Amygdala (tissue), 56 donors: ENCODE measurements at places on chromosomes 2 and 18.

DNA sequence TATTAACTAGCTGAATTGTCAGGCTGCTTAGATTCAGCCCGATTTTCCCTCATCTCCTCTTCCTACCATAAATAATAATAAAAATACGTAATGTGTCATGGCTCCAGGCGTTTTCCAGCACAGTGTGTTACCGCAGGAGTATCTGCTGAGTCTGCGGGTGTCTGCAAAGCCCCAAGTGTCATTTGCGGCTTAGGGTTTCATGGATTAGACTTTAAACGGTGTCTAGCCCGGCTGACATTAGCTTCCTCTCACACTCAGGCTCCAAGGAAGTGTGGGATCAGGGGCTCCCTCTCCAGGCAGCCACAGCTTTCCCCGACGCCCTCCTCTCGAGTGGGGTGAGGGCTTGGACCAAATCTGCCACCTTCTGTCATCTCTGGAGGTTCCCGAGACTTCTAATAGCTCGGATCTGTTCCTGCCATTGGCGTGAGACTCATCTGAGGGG, 14.1 kb upstream of the HOXD1 start:
- DNase-seq: peak; percentile 14

GRCh38 chr2:201237486-201238123, 22.7 kb upstream of the CASP8 start:
- no peak for DNase-seq

DNA sequence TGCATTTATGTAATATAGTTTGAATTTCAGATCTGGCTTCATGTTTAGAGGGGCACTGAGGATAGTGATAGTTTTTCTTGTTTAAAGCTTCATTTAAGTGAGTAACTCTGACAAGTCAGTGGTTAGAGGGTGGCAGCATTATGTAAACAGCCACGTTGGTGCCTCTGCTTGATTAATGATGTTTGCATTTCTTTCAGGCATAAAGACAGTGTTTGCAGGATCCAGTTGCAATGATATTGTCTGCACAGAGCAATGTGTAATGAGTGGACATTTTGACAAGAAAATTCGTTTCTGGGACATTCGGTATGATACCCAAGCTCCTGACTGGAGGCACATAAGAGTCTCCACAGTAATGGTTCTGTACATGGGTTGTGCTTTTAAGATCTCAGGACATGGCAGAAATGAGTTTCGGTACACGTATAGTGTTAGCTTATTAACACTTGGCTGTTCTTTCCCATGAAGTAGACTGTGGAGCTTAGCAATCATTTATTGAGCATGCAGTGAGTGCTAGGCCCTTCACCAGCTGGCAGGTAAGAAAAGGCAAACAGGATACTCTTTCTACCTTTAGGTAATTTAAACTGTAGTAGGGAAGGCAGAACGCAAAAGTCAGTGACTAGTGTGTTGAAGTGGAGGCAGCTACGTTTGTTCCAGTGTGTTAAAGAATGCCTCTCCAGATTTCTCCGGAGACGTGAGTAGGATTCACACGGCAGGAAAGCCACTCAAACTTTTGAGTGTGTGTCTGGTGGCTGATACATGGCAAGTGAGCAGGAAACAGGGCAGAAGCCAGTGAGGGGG, 17.4 kb upstream of the SAG start:
- DNase-seq: no peak

- no peak for DNase-seq
Measured at GRCh38 chr2:195756218-195756942, 99.4 kb downstream of the SLC39A10 start.

GRCh38 chr2:85160966-85161960, 28.1 kb downstream of the TCF7L1 start:
- DNase-seq: no peak

DNA sequence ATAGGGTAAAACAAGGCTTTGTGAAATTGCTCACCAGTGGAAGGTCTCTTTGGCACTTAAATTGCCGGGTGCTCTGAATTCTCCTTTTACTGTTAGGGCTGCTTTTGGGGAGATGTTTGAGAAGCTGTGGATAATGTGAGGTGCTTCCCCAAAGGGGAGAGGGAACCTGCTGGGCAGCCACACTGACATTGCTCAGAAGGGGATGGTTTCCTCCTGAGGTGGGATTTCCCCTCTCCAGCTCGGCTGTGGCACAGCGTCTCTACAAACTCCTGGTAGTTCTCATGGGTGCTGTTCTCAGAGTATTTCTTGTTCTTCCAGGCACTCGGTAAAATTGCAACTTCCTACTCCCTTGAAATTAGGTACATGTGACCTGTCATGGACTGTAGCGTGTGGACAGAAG, 124.2 kb downstream of the LPIN1 start:
- no peak for DNase-seq

DNA sequence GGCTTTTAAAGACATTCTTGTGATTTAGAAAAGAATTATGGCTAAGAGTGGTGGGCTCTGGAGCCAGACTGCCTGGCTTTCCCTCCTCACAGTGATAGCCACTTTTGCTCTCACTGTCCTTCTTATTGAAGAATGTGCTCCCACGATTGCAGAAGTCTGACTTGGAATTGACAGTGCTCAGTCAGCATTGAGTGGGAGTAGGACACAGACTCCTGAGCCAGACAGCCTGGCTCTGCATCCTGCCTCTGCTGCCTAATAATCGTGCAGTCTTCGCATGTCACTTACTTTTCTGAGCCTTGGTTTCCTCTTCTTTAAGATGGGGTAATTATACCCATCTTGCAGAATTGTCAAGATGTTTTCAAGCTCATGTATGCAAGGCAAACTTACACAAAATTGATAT, 23.3 kb downstream of the SPATS2L start:
- no peak for DNase-seq

DNA sequence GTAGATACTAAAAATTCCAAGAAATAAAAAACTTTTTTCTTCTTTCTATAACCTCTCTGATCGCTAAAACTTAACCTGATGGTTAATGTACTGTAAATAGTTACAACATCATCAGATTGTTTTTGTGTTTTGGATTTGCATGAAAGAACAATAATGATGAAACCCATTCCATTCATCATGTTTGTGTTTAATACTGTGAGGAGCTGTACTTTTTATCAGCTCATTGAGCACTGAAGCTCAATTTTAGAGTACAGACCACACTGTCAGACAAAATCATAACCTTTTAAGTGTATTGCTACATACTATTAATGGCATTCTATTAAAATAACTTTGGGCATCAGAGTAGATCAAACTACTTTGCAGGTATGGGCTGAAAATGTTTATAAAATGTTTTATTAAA, 14.8 kb upstream of the BBS5 start:
- DNase-seq: no peak

DNA sequence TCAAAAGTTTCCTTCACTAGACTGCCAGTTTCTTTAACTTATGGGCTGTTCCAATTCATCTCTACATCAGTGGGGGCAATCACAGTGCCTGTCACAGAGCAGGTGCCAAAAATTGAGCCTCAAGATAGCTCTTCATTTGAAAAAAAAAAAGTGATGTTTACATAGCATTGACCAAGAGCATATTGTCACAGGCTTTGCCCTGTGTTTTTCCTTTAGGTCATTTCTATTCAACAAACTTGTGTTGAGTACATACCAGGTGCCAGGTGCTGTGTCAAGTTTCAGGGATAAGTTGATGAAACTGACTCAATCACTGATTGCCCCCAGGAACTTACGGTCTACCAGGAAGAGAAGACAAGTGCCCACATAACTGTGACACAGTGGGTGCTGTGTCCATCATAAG, 22.2 kb upstream of the NT5C1B start:
- no peak for DNase-seq
